Stimulated activated CD4-positive, alpha-beta T cell treated with anti-CD3 and anti-CD28 coated beads, TNF-alpha, amount 100 ng/mL, for 48 hours (primary cell): ENCODE measurements at places on chromosomes 6 and 20.

GRCh38 chr6:5287205-5287965 lies 26.1 kb downstream of the FARS2 start:
- no peak for DNase-seq

GRCh38 chr6:116003668-116004067 lies 57.0 kb downstream of the FRK start:
- no peak for DNase-seq

GRCh38 chr20:24875078-24875477 lies 74.0 kb upstream of the CST7 start:
- no peak for DNase-seq

DNA sequence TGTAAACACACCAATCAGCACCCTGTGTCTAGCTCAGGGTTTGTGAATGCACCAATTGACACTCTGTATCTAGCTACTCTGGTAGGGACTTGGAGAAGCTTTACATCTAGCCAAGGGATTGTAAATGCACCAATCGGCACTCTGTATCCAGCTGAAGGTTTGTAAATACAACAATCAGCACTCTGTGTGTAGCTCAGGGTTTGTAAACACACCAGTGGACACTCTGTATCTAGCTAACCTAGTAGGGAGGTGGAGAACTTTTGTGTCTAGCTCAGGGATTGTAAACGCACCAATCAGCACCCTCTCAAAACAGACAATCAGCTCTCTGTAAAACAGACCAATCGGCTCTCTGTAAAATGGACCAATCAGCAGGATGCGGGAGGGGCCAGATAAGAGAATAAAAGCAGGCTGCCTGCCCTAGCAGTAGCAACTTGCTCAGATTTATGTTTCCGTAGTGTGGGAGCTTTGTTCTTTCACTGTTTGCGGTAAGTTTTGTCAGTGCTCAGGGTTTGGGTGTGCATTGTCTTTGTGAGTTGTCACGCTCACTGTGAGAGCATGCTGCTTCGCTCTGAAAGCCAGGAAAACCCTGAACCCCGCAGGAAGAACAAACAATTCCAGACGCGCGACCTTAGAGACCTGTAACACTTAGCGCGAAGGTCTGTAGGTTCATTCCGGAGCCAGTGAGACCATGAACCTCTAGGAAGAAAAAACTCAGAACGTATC lies 37.0 kb downstream of the RIOK1 start:
- no peak for DNase-seq

- DNase-seq = no peak
Measured at GRCh38 chr6:93749930-93750329, 330.6 kb upstream of the EPHA7 start.
